ENCODE measurements at places on chromosomes 16 and 17. TPM values are rescaled to one million over a fixed set of nuclear protein-coding genes. Genes with fewer than 3 reads are reported as not detected.

HS3ST3A1 gene
- not detected for polyA plus RNA-seq

MAP2K4 gene
- 25.3 TPM for polyA plus RNA-seq

SSTR5 gene
- not detected for polyA plus RNA-seq

PNMT gene
- polyA plus RNA-seq: not detected

ACSF2 gene
- 3.3 TPM for polyA plus RNA-seq

LPCAT2 gene
- 0.55 TPM for polyA plus RNA-seq

LRRC75A gene
- 1.9 TPM for polyA plus RNA-seq

CCL16 gene
- not detected for polyA plus RNA-seq

MT1E gene
- not detected for polyA plus RNA-seq

EDC4 gene
- 28.6 TPM for polyA plus RNA-seq

HSD3B7 gene
- polyA plus RNA-seq: not detected

GRCh38 chr17:72409405-72410002 lies 288.7 kb downstream of the SOX9 start:
- DNase-seq: no peak

DNA sequence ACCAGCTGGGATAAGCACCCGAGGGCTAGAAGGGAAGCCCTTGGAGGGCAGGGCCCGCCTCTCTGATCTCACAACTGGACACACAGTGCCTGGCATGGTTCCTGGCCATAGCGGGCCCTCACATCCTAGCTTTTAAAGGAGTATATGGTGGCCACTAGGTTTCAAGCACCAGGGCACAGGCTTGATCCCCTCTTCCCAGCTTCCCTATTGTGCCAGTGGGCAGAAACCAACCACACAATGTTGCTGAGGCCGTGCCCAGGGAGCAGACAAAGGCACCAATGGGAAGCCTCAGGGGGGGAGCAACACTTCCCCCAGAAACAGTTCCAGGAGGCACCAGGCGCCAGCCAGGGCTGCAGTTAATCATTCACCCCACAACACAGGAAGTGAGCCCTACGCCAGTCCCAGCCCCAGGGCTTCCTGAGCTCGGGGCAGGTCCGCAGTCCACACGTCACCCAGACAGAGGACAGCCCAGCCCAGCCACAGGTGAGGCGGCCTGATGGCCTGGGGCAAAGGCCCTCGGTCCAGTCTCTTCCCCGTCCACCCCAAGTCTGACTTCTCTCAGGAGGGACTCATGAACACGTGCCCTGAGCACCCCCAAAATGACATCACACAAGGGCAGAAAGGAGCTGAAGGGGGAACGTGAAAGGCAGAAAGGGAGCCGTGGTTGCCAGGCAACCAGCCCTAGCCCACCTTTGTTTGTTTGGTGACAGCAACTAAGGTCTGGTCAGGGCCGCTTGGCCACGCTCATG lies 12.8 kb downstream of the SMIM5 start:
- peak; percentile 13 for DNase-seq

DNA sequence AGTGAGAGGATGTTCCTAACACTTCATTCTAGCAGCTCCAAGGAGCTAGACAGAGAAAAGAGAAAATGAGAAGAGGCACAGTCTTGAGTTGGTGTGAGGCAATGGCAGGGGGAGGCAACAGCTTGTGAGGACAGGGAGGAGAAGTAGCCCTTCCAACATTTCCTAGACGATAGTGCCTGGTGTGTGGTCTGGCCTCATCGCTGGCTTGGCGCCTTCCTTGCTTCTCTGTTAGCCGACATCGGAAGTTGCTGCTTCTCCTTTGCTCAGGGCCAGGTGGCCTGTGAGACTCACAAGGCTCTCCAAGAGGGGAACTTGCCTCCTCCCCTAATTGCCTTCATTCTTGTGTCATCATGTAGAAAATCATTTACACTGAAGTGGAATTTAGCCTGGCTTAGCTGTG lies 208.7 kb downstream of the MAP2K4 start:
- DNase-seq: no peak

GRCh38 chr17:2551928-2552327 lies 40.2 kb upstream of the METTL16 start:
- no peak for DNase-seq

DNA sequence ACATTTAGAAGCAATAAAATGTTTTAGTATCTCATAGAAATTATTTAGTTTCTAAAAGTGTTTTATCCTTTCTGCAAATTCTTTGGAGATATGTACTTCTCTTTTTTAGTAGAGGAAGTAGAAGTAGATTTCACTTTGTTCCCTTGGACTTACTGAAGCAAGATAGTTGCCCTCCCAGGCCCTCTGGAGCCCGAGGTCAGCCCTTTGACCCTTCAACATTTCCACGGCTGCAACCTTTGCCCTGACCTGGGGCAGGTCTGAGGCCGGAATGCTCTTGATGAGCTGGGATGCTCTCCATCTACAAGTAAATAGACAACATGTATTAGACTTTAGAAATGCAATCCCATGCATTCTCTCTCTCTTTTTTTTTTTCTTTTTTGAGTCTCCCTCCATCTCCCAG lies 167.5 kb downstream of the CDK5R1 start:
- no peak for DNase-seq

DNA sequence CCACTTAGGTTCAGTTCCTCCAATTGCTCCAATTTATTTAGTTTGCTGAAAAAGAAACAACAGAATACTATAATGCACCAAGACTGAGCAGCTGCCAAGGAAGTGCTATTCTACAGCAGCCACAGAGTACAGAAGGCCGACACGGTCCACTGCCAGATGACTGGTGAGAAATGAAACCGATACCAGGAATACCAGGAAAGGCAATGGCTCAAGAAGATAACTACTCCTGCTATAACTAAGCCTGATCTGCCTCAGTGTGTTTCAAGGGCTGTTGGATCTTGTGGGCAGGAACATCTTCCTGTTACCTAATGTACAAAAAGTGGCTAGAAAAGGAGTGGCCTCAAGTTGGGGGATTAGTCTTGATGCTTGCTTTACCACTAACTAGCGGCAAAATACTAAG lies 32.8 kb downstream of the MARVELD3 start:
- no peak for DNase-seq

- DNase-seq: no peak
Measured at GRCh38 chr17:34076743-34077631, 178.1 kb upstream of the CCL2 start.

DNA sequence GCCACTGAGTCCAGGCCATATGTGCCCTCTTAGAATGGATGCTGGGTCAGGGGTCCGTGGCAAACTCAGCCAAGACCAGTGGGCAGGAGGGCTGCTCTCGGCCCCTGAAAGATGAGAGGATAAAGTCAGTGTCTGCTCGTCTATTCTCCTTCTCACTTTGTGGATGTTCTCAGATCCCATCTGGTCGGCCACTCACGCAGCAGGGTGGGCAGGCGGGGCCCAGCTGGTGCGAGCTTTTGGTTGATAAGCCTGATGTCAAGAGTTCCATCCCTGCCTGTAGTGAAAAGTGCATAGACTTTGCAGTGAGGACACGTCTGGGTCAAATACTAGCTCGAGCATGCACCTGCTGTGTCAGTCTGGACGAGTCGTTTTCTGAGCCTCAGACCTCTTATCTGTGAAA lies 556.2 kb upstream of the EEF2KMT start:
- no peak for DNase-seq

DNA sequence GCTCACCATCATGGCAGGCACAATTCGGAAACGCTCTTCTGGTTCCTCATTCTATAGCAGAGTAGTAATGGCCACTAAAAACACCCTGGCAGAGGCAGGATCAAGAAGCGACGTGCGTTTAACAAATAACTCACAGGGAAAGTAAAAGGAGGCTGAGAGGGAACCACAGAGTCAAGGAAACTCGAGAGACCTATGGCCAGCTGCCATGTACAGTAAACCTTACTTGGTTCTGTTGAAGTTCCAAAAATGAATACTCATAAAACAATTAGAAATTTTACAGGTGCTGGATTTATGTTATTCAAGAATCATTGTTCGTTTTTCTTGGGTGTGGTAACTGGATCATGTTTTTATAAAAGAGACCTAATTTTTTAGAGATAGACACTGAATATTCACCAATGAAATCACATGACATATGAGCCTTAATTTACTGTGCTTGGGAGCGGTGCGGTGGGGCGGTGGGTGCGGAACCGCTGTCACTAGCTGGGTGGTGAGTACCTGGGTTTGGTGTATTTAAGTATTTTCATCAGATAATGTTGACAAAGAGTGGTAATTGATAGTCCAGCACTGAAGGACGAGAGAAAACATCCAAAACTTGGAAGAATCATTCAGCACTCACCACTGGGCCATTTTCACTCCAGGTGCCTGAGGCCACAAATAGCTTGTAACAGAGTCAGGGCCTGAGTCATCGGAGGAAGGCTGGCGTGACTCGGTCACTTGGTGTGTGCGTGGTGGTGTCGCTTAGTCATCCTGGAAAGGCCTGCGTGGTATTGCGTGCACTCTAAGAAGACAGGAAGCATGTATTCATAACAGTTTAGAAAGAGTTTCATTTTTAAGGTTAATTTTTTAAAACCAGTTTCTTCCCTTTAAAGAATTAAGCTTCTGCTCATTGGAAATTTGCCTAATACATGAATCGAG lies 135.4 kb upstream of the CHMP6 start:
- DNase-seq: no peak

DNA sequence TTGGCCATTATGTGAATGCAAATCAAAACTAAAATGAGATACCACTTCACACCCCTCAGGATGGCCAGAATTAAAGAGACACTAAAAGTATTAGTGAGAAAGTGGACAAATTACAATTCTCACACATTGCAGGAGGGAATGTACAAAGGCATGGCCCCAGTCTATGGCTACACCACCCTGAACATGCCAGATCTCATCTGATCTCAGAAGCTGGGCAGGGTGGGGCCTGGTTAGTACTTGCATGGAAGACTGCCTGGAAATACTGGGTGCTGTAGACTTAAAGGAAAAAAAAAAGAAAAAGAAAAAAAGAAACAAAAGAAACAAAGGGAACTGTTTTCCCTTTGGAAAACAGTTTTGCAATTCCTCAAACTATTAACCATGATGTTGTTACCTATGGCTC lies 97.0 kb upstream of the RBL2 start:
- no peak for DNase-seq

- DNase-seq: no peak
Measured at GRCh38 chr17:16250635-16251034, 33.6 kb downstream of the PIGL start.

GRCh38 chr17:16329519-16330271 lies 23.6 kb downstream of the CENPV start:
- DNase-seq: no peak

GRCh38 chr17:35159940-35160339 lies 12.3 kb downstream of the UNC45B start:
- no peak for DNase-seq

DNA sequence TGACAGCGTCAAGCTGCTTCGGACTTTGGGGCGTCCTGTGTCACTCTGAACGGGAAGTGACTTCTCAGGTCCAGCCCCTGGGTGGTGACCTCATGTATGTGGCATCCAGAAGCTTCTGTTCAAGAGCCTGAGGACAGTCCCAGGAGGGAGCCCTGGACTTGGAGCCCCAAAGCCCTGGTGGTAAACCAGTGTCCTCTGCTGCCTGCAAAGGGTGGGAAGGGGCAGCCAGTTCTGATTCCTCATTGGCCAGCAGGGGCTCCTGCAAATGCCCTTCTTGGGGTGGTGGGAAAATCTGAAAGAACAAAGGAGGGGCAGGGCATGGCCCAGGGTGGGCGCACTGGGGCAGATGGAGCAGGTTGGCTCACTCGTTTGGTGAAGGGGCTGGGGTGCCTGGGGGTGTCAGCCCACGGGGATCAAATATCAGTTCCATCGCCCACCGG lies 1.6 kb downstream of the OSGIN1 start:
- DNase-seq: no peak
